Dermis blood vessel endothelial cell (primary cell): ENCODE measurements at places on chromosomes 3 and 15. TPM values are rescaled to one million over a fixed set of nuclear protein-coding genes. Genes with fewer than 3 reads are reported as not detected.

DLEC1 gene
- under 0.01 TPM in 1 of 2 replicates, not detected in the other for total RNA-seq

ACTC1 gene
- total RNA-seq: not detected in 2 replicates

DAZL gene
- total RNA-seq: not detected in 2 replicates

LRRK1 gene
- 12.1 and 14.2 TPM in 2 replicates for total RNA-seq

CNTN4 gene
- 0.17 TPM in 1 of 2 replicates, not detected in the other for total RNA-seq

CCDC39 gene
- total RNA-seq: under 0.01 and 0.34 TPM in 2 replicates

EHD4 gene
- total RNA-seq: 84.4 and 128 TPM in 2 replicates

RARRES1 gene
- total RNA-seq: 1.3 and 6.0 TPM in 2 replicates

RCCD1 gene
- 6.8 and 12.4 TPM in 2 replicates for total RNA-seq

KLF15 gene
- 4.0 and 5.6 TPM in 2 replicates for total RNA-seq

SLC28A1 gene
- not detected in 2 replicates for total RNA-seq

GNAT1 gene
- not detected in 2 replicates for total RNA-seq

GALNT15 gene
- total RNA-seq: 104 and 175 TPM in 2 replicates

GOLGA8H gene
- 1.0 and 1.2 TPM in 2 replicates for total RNA-seq

MUSTN1 gene
- total RNA-seq: not detected in 2 replicates

ZNF445 gene
- total RNA-seq: 9.2 and 10.6 TPM in 2 replicates

POLR2M gene
- total RNA-seq: 178 and 224 TPM in 2 replicates

PLIN1 gene
- under 0.01 TPM in 1 of 2 replicates, not detected in the other for total RNA-seq

VPS18 gene
- total RNA-seq: 64.1 and 67.2 TPM in 2 replicates

GRAMD2A gene
- 0.14 and 0.17 TPM in 2 replicates for total RNA-seq

MINAR1 gene
- 0.47 and 0.51 TPM in 2 replicates for total RNA-seq

ZBBX gene
- total RNA-seq: 0.05 TPM in 1 of 2 replicates, not detected in the other

WDR93 gene
- not detected in 2 replicates for total RNA-seq

GOLGA6B gene
- total RNA-seq: not detected in 2 replicates

SEMA5B gene
- total RNA-seq: 0.05 TPM in 1 of 2 replicates, not detected in the other

MME gene
- total RNA-seq: 7.3 and 20.8 TPM in 2 replicates

SERINC4 gene
- not detected in 2 replicates for total RNA-seq

NR2E3 gene
- total RNA-seq: 0.05 TPM in 1 of 2 replicates, not detected in the other

CLSTN2 gene
- 0.17 and 0.23 TPM in 2 replicates for total RNA-seq

CCDC54 gene
- total RNA-seq: not detected in 2 replicates

SLC9C1 gene
- 0.14 and 0.85 TPM in 2 replicates for total RNA-seq

LIPC gene
- total RNA-seq: 0.14 and 0.34 TPM in 2 replicates

GOLGA8T gene
- 0.05 TPM in 1 of 2 replicates, not detected in the other for total RNA-seq

NMD3 gene
- 82.5 and 94.6 TPM in 2 replicates for total RNA-seq

PIERCE2 gene
- 0.79 and 0.85 TPM in 2 replicates for total RNA-seq

SLC12A8 gene
- 0.34 and 0.70 TPM in 2 replicates for total RNA-seq

C3orf80 gene
- not detected in 2 replicates for total RNA-seq

CCR3 gene
- not detected in 2 replicates for total RNA-seq

HDDC3 gene
- total RNA-seq: 16.3 and 16.7 TPM in 2 replicates

CAND2 gene
- total RNA-seq: 2.2 and 2.4 TPM in 2 replicates

MYH15 gene
- total RNA-seq: under 0.01 and 0.05 TPM in 2 replicates

GNB4 gene
- 70.5 and 93.4 TPM in 2 replicates for total RNA-seq

TMEM158 gene
- 0.85 and 2.7 TPM in 2 replicates for total RNA-seq

KIF7 gene
- 0.85 and 1.2 TPM in 2 replicates for total RNA-seq

MST1R gene
- total RNA-seq: 0.34 and 0.65 TPM in 2 replicates

LMCD1 gene
- 39.9 and 106 TPM in 2 replicates for total RNA-seq

CYP1A2 gene
- not detected in 2 replicates for total RNA-seq

UROC1 gene
- total RNA-seq: 0.19 TPM in 1 of 2 replicates, not detected in the other

PYGO1 gene
- 0.19 and 0.51 TPM in 2 replicates for total RNA-seq

ZNF501 gene
- total RNA-seq: 4.2 and 5.4 TPM in 2 replicates

CPNE9 gene
- not detected in 2 replicates for total RNA-seq

CFAP100 gene
- not detected in 2 replicates for total RNA-seq

SGO1 gene
- 2.6 and 10.5 TPM in 2 replicates for total RNA-seq

GOLGA8J gene
- total RNA-seq: 0.17 TPM in 1 of 2 replicates, not detected in the other

MSL2 gene
- total RNA-seq: 14.1 and 17.5 TPM in 2 replicates

SEMA6D gene
- total RNA-seq: 2.9 and 3.9 TPM in 2 replicates
